Stimulated activated CD4-positive, alpha-beta T cell treated with anti-CD3 and anti-CD28 coated beads, Interleukin-4, amount 100 ng/mL, for 4 hours (primary cell): ENCODE measurements at places on chromosomes 12 and 14.

GRCh38 chr14:82112210-82112839, 578.7 kb upstream of the SEL1L start:
- no peak for DNase-seq

- DNase-seq: no peak
These were observed 6.0 kb downstream of the TMCC3 start for GRCh38 chr12:94644141-94644979.

- DNase-seq: no peak
These were observed 120.7 kb downstream of the GPHN start for GRCh38 chr14:66628636-66629035.

DNA sequence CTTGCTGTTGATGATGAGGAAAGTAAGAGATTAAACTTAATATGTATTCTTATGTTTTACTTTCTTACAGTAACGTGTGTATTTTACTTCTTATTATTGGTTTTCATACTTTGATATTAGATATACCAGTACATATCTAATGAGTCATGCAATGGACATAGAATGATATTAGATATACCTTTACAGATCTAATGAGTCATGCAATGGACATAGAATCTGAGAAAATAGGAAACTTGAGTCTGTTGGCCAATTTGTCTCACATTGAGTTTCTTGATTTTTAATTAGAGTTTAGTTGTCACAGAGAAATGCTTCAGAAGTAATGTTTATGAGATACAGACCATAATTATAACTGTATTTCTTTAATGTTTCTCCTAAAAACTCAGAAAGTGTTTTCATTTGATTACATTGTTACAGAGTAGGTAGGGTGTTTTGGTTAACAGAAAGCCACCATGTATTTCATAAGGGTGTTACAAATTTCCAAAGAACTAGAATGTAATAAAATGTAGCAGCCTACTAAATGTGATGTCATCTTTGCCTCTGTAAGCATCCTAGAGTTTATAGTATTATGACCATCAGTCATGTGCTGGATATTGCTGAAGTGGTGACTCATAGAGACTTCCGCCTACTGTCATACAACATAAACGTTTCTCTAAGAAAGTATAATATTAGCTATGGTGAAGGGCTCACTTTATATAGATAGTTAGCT, 3.0 kb downstream of the GAS2L3 start:
- DNase-seq: no peak

DNA sequence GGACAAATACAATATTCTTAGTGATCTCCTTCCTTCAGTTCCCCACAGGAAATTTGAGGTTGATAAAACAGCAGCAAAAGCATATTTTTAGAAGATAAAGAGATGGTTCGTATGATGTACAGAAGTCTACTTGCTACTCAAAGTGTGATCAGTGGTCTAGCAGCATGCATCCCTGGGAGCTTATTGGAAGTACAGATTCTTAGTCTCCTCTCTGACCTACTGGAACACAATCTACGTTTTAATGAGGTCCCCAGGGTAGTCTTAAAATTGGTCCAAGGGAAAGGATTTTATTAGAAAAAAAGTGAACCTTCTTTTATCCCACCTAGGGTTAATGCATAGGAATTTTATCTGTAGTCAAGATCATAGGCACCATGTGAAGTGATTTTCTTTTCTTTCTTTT, 703.4 kb downstream of the NRXN3 start:
- DNase-seq: no peak

- no peak for DNase-seq
These were observed 157.7 kb downstream of the TTC7B start for GRCh38 chr14:90658541-90658967.
